Effector CD4-positive, alpha-beta T cell (primary cell): ENCODE measurements at places on chromosomes 7 and 10.

DNA sequence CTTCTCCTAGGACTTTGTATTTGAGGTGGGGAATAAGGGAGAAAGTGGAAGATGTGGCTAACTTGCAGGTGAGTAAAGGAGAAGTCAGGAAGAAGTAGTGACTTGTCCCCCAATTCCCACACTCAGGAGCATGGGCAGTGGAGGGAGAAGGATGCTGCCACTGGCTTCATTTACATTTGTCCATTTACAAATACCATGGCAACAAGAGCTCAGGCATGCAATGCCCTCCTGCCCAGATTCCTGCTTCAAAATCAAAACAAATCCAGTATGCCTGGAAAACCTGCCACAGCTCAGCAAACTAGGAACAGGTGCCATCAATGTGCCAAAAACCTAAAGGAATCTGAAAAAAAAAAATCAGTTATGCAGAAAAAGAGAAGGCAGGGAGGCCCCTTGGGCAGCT, 139.9 kb downstream of the KCNMA1 start:
- no peak for DNase-seq

DNA sequence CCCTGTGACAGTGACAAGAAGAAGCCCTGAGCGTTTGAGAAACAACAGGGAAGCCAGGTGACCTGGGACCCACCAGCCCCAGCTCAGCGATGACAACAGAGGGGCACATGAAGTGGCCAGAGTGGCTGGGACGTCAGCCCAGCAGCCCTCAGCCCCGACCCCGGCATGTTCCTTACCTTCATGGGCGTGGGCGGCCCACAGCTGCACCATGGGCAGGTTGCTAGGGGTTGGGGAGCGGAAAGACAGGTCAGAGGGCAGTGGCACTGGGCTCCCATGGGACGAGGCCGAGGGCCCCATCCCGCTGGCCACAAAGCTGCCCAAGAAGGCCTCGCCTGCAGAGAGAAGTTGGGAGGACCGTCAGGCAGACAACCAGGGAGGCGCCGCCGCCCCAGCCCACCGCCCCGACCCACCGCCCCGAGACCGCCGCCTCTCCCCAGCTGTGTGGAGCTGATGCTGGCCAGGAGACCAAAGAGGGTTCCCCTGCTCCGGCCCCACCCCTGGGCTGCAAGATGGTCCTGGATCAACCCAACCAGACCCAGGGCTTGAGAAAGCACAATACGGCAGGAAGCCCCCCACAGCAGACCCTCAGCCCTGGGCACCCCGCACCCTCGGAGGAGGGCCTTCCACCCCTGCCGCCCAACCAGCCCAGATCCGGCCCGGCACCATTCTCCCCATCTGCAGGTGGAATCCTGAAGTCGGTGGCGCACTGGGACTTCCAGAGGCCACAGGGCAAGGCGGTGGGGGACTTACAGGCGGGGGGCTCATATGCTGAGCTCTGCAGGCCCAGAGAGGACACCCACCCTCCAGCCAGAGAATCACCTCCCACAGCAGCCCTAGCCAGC, 29.1 kb downstream of the TNRC18 start:
- DNase-seq: no peak

GRCh38 chr7:131945313-131945911, 389.0 kb upstream of the PODXL start:
- no peak for DNase-seq

- DNase-seq: no peak
Observed at GRCh38 chr7:18294411-18294810, 201.1 kb upstream of the HDAC9 start.

DNA sequence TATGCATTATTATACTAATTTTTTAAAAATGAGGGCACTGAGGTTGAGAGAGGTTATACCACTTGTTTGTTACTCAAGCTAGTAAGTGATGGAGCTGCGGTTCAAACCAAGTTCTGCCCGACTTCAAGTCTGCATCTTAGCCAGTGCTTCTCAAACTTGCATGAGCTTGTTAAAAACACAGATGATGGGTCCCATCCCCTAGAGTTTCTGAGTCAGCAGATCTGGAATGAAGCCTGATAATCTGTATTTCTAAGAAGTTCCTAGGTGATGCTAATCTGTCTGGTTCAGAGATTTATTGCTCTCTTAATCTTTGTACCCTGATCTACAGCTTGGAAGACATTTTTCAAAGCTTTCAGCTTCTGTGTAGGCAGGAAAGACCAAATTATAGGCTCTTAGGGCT, 67.7 kb upstream of the CC2D2B start:
- DNase-seq: no peak
